ENCODE measurements at places on chromosomes 16 and 17.

GRCh38 chr16:3122926-3123570 lies 10.7 kb downstream of the ZNF205 start:
- peak; percentile 13 for DNase-seq

DNA sequence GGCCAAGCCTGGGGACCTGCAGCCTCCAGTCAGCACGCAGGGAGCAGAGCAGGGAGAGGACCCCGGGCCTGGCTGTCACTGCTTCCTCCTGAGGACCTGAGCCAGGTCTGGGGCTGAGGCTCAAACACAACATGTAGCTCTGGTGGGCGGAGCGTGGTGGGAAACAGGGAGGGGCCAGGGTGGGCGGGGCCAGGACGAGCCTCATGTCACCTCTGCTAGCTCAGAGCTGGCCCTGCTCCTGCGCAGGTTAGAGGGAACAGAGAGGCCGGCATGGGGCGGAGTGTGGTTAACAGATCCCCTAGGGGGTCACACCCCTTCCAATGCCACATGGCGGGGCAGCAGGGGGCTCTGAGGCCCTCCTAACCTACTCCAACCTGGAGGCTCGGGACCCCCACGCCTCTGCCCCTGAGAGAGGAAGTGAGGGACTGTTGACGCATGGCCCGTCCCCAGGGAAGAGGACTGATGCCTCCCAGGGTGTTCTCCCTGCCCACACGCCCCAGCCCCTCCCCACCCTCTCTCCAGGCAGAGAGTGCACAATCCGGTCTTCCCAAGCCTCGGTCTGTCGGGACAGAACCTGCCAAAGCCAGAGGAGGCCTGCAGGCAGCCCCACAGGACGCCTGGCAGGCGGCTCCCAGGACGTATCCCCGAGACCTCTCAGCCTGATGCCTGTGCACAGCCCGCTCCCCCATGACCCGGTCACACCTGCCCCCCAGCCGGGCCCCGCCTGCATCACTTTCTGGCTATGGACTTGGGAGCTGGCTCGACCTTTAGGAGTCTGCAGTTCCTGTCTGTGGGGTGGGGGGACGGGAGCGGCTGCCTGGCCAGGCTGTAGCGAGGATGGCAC lies 15.2 kb downstream of the PIEZO1 start:
- DNase-seq = no peak

- DNase-seq = no peak
Observed at GRCh38 chr16:77057161-77057774, 133.7 kb upstream of the MON1B start.

- DNase-seq = peak; percentile 93
Observed at GRCh38 chr16:58264961-58265479, 29.8 kb downstream of the PRSS54 start.

GRCh38 chr16:49463529-49463928 lies 89.9 kb downstream of the C16orf78 start:
- no peak for DNase-seq

GRCh38 chr17:795721-796120 lies 13.6 kb downstream of the MRM3 start:
- no peak for DNase-seq

DNA sequence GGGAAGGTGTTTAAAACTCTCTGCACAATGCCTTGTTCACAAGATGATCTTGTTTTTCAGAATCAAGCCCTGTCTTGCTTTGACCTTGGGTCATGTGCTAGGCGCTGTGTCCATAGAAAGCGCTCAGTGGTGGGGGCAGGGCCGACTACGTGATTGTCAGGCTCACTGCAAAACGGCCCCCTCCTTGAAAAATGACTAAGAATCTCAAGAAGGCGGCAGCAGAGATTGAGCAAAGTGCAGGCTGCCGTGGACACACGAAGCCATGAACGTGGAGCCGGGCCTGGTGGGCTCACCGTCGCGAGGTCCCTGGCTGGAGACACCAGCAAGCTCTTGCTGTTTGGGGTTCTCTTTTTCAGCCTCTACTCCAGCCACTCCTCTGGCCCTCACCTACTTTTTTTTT lies 10.2 kb downstream of the ATP2C2 start:
- DNase-seq = no peak

DNA sequence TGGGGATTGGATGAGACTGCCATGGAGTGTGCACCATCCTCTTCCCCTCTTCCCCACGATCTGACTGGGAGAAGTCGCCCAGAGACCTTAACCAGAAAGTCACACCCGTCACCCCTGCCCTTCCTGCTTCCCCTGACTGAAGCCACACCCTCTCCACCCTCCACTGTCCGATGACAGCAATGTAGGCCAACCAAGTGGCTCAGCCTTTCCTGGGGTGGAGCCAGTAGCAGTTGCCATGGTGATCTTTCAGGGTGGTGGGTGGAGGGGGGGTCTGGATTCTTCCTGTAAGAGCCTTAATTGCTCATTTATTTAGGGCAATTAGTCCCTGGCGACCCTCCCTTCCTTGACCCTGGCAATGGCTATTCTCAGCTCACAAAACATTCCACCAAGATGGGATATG lies 37.5 kb upstream of the PHB1 start:
- DNase-seq = no peak

DNA sequence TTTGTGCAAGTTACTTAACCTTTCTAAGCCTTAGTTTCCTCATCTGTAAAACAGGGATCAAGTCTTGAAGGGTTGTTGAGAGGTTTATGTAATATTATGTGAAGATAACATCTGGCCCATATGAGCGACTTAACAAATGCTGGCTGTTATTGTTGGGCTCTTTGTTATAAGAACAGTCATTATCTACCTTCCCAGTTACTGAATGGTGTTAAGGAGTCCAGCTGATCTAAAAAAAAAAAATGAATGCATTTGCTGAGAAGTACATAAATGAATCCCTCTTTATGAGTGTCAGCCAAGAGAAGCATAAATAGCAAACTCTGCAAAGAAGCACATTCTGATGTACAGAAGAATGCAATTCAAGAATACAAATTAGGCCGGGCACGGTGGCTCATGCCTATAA lies 24.3 kb upstream of the MED13 start:
- no peak for DNase-seq

- DNase-seq = no peak
Observed at GRCh38 chr16:1542166-1542500, 8.7 kb downstream of the TMEM204 start.

DNA sequence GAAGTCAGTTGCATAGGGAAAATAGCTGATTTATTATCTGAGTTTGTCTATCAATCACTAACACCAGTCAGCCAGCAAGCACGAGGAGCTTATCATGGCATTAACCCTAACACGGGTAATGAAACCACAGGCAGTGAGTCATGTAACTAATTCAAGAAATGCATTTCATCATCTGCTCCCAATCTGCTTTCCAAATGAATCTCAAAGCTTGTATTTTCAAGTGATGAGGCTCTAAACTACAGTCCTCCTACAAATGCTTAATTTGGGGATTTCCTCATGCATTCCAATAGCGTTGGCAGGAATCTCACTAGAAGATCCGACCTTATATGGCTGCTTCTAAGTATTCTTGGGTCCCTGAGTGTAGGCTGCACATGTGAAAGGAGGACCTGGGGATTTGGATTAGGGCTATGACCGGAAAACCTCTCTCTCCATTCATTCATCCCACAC lies 118.4 kb upstream of the HSBP1 start:
- DNase-seq = peak; percentile 95

DNA sequence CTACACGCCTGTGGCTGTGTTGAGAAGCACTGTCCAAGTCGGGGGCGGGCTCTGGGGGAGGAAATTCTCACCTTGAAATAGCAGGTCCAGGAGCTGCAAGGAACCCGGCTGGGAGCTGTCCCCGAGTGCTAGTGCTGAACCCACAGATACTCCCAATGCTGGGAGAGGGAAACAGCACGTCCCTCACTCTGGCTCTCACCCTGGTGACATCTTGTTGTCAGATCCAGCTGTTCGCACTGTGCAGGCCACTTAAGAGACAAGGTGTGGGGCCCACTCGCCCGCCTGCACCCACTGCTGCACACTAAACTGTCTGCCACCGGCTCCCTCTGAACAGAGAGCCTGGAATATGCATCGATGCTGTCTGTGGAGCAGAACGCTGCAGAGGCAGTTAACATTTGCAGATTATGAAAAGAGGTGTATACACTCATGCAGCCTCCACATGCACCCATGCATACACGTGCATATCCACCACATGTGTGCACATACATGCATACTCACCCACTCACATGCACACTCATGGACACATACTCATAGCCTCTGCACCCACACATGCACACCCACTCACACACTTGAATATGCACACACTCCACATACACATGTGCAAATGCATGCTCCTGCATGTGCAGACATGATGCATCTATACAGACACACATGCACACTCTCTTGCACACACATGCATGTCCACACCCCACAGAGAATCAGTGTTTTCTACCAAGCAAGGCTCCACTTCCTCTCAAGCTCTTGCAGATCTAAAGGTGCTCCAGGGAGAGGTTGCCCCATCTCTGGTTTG lies 42.0 kb downstream of the MGAT5B start:
- DNase-seq = peak; percentile 22

- no peak for DNase-seq
Observed at GRCh38 chr16:72300892-72301291, 128.9 kb upstream of the PMFBP1 start.

GRCh38 chr17:50972577-50972976 lies 106.4 kb upstream of the TOB1 start:
- no peak for DNase-seq

DNA sequence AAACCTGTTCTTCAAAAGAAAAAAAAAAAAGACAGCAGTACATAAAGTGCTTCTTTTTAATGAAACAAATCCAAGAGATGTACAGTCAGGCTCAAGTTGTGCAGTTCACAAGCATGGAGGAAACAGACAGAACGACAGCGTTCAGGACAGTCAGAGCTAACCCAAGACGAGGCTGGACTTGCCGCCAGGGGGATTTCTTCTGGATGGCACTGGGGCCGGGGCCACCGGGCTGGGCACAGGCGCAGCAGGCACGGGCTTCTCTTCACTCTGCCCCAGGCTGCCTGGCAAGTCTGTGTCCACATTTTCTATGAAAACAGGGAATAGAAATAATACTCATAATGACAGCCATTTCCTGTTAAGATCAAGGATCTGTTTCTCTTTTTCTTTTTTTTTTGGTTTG lies 4.4 kb upstream of the NT5C start:
- DNase-seq = no peak

- no peak for DNase-seq
Observed at GRCh38 chr17:75637551-75637950, 4.3 kb downstream of the SMIM5 start.

GRCh38 chr17:67116045-67116575 lies 71.8 kb downstream of the CACNG1 start:
- no peak for DNase-seq

GRCh38 chr16:16871196-16871595 lies 492.3 kb downstream of the NPIPA7 start:
- no peak for DNase-seq

Measured in M059J (cell line).